Omental fat pad (tissue), 4 donors: ENCODE measurements at places on chromosomes 2 and 18. TPM values are rescaled to one million over a fixed set of nuclear protein-coding genes. Genes with fewer than 3 reads are reported as not detected.

Gene SPP2
- not detected for total RNA-seq

Gene IL1RN
- total RNA-seq: 4.8 TPM

Gene CNTNAP5
- total RNA-seq: not detected

Gene SPATA3
- not detected for total RNA-seq

Gene UNC80
- total RNA-seq: not detected

Gene CFAP65
- total RNA-seq: not detected

Gene ST6GAL2
- total RNA-seq: 0.13 TPM

Gene GCKR
- total RNA-seq: 1.7 TPM

Gene ADCYAP1
- 0.84 TPM for total RNA-seq

GRCh38 chr2:32495139-32495538, 132.7 kb upstream of the TTC27 start:
- no peak for DNase-seq

GRCh38 chr2:83420993-83421392, 1038.1 kb downstream of the SUCLG1 start:
- no peak for DNase-seq

- no peak for DNase-seq
Measured at GRCh38 chr2:147197754-147198483, 646.9 kb upstream of the ACVR2A start.

- DNase-seq: no peak
Measured at GRCh38 chr2:127608061-127609030, 37.6 kb upstream of the GPR17 start.

DNA sequence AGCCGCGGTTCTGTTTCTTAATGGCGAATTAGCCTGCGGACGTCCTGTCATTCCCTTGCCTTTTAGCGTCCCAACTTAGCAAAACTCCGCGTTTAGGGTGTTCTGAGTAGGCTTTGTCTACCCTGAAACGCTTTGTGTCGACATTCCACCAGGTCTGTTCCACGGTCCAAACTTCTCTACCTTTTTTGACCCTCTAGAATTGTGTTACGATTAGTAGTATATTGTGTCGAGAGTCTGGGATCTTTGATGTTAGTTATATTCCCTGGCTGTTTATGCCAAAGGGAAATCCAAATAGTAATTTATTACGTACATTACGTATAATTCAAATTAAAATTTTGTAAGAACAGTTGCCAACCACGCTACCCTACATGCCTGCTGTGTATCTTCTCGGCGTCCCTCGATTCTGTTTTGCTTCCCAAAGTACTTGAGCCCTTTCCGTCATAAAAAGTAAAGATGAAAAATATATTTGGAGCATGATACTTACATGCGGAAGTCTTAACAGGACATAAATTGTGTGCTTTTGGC, 495 bp upstream of the TTC32 start:
- DNase-seq: no peak

DNA sequence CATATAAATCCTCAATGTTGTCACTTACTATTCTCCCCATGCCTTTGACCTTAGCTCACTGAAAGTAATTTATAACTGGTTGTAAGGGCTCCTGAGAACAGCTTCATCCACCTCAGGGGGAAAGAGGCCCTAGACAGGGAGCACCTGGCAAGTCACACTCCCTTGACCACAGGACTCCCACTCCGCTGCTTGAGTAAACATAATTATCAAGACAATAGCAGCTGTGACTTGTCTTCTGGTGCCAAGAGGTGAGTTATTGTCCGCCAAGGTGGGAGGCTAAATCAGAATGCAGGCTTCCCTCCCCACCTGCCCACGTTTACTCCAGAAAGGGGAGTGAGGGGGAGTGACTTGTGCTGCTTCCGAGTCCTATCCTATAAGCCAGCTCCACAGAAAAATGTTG, 230.6 kb upstream of the LRATD1 start:
- no peak for DNase-seq

DNA sequence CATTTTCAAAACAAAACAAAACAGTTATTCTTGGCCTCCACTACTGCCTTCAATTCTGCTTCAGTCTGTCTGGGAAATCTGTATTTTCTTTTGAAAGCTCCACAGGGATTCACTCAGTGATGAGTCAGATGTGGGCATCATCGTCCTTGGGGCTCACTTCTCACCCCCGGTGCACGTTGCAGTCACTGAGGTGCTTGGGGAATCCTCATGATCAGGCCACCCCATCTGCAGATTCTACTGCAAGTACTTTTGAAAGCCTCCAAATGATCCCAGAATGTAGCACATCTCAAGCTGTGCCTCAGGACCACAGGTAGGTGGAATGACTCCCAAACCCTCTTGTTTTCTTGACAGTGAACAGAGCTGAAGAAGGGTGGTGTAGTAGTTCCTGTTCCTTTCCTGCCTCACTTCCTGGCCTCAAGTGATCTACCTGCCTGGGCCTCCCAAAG, 34.3 kb downstream of the LPIN2 start:
- no peak for DNase-seq

GRCh38 chr2:25483607-25484266, 142.0 kb upstream of the DNMT3A start:
- DNase-seq: no peak

GRCh38 chr18:50453014-50453680, 78.3 kb downstream of the SKA1 start:
- no peak for DNase-seq

DNA sequence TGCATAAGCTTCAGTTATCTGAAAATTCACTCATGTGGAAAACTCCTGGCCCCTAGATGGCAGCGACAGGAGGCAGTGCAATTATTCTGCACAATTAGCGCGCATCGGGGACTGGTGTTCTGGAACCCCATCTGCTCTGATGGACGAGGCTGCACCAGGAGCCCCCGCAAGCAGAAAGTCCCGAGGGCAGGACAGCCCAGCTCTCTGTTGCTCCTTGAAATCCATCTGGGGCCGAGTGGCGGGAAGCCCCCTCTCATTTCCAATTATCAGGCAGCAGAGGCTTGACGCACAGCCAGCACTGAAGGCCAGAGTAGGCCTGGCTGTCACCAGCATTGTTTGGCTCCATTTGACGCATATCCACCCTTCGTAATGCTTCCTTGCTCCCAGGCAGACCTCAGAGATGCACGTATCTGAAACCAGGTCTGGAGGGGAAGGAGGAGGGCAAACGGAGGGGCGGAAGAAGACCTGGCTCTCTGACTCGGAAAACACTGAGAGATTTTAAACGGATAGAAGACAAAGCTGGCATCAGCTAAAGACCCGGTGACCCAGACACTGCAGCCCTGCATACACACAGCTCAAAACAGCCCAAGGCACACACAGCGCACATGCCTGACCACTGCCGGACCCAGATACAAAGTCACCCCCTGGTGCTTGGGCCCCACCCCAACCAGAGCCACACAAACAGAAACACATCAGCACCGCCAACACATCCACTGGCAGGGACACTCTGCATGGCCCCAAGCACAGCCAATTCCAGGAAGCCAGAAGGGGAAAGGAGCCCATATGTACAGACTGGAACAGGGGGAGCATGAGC, 69.8 kb downstream of the TNS1 start:
- DNase-seq: no peak

DNA sequence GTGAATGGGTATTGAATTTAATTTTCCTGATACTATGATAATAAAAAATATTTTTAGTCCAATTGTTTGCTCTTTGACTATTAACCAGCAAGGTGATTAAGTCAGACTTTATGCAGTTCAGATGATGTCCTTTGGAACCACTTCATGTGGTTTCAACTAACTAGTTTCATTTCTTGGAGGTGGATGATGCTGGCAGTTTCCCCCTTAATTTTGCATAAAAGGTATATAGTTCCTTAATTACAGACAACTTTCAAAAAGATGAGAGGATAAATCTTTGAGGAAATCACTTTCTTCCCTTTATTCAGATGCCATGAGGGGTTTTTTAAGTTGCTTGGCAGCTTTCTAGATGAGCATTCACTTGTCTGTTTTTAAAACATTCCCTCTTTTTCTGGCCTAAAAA, 223.1 kb downstream of the PHLPP1 start:
- DNase-seq: no peak

- no peak for DNase-seq
Measured at GRCh38 chr2:43267381-43267780, 41.0 kb upstream of the ZFP36L2 start.
